ENCODE measurements at places on chromosomes 2 and 18.
A peak's percentile ranks its signal among the peaks of the same experiment; 100 is the strongest.

- no peak for DNase-seq
Measured at GRCh38 chr2:69087211-69087911, 74.4 kb downstream of the ANTXR1 start.

DNA sequence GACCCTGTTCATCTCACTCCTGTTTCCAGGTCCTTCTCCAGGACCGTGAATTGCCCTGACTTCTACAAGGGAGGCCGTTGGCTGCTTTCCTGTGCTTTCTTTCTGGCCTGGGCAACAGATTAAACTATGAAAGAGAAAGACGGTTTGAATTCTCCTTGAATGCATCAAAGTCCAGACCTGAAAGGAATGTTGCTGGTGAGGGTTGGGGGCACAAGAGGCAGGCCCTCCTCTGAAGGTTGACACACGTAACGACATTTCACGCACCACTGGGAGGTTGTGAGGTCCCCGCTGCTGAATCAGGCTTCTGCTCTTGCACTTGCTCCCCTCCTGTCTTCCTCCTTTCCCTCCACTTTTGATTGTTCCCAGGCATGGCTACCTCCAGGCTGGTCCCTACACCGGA lies 141.9 kb downstream of the CYRIA start:
- peak; percentile 76 for DNase-seq

DNA sequence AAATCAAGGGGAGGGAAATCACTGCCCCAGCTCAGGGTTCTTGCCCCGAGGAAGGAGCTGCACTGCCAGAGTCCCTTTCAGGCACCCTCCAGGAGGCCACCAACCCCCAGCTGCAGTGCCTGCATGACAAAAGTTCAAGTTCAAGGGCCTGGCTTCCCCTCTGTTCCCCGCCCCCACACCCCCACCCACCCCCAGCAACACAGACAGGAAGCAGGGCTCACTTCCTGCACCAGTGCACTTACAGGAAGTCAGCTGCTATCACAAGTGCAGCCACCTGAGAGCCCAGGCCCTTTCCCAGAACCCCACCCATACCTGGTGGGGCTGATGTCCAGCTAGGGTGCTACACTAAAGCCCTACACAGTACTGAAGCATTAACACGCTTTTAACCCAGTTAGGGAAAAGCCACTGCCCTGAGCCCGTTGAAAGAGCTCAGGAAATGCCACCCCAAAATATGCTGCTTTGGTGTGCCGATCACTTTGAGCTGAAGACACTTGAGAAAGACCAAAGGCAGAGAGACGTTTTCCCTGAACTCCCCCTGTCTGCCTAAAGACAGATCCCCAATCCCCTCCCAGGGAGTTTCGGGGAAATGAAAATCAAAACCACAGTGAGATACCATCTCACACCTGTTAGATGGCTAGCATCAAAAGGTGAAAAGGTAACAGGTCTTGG lies 109.9 kb upstream of the CAB39 start:
- no peak for DNase-seq

- no peak for DNase-seq
Measured at GRCh38 chr2:96618596-96619283, 19.4 kb downstream of the KANSL3 start.

- no peak for DNase-seq
Measured at GRCh38 chr2:239277401-239278085, 123.3 kb downstream of the HDAC4 start.

- no peak for DNase-seq
Measured at GRCh38 chr2:17476830-17477229, 41.4 kb downstream of the RAD51AP2 start.

- DNase-seq: no peak
Measured at GRCh38 chr2:181485638-181485946, 28.4 kb downstream of the ITGA4 start.

DNA sequence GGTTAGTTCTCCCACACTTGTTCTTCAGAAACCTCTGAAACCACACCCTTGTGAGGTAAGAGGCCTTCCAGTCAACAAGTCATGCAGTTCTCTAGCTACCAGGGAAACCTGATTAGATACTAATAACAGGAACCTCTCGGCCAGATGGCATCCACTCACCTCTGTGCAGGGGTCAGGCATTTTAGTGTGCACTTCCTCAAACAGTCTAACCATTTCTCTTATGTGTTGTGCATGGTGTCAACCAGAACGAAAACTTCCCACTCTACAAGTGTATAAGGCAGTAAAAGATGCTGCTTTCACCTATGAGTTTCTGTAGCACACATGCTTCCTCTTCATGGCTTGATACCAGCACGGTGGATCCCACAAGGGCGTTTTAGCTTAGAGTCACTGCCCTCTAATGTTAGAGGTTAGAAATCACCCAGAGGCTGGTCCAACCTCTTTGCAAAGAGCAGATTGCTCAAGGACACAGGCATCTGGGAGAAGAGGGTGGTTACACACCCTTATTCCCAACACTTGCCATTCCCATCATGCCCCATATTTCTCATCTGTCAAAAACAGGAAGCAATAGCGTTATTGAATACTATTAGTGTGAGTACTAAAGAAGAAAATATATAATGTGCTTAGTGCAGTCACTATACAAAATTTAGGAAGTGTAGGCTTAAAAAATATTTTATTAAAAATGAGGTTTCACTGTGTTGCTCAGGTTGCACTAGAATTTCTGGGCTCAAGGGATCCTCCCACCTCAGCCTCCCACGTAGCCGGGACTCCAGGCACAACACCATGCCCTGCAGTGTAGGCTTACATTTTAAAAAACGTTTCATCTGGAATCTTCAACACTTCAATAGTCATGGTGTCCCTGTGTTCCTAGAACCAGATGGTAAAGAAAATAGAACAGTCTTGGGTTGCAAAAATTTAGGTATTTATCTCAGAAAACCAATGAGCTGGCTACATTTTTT lies 34.5 kb upstream of the RAB31 start:
- no peak for DNase-seq

GRCh38 chr2:216849987-216850386 lies 9.9 kb downstream of the TNP1 start:
- no peak for DNase-seq

DNA sequence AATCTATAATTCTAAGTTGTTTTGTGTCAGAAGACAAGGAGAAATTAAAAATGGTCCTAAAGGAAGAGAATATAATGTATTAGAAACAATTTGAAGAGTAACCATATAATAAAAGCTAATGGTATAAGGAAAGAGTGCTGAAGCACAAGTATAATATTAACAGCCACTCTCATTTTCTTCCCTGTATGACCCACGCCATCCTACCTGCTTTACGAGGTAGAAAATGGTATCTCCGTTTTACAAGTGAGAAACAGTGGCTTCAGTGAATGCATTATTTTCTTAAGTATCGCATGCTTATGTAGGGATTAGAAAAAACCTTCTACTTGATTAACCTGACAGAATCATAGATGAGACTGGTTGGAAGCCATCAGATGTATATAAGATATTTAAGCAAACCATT lies 266.2 kb downstream of the CCDC102B start:
- DNase-seq: no peak

GRCh38 chr2:182230561-182230960 lies 196.3 kb downstream of the PDE1A start:
- DNase-seq: no peak

- DNase-seq: no peak
Measured at GRCh38 chr2:200007306-200007705, 51.9 kb downstream of the MAIP1 start.

- DNase-seq: no peak
Measured at GRCh38 chr2:238431-238830, 25.4 kb downstream of the SH3YL1 start.
